AG09309 (cell line): ENCODE measurements at places on chromosomes 13 and 19.

GRCh38 chr19:49640113-49640898, at the start of gene RRAS:
TSS of gene RRAS (minus strand) at chr19:49640143. CDS start at chr19:49640098, 45 bp downstream.
- peak; percentile 100 for DNase-seq

GRCh38 chr13:79805317-79805716, 324.4 kb downstream of the NDFIP2 start:
- no peak for DNase-seq

- DNase-seq = no peak
Measured at GRCh38 chr19:58325311-58326022, 1.3 kb upstream of the ZSCAN22 start.

GRCh38 chr19:23439623-23440022, 44.4 kb upstream of the ZNF91 start:
- no peak for DNase-seq

GRCh38 chr19:5349041-5349440, 8.4 kb upstream of the PTPRS start:
- no peak for DNase-seq

- DNase-seq = no peak
Measured at GRCh38 chr13:41199526-41199925, 5.2 kb upstream of the KBTBD7 start.

DNA sequence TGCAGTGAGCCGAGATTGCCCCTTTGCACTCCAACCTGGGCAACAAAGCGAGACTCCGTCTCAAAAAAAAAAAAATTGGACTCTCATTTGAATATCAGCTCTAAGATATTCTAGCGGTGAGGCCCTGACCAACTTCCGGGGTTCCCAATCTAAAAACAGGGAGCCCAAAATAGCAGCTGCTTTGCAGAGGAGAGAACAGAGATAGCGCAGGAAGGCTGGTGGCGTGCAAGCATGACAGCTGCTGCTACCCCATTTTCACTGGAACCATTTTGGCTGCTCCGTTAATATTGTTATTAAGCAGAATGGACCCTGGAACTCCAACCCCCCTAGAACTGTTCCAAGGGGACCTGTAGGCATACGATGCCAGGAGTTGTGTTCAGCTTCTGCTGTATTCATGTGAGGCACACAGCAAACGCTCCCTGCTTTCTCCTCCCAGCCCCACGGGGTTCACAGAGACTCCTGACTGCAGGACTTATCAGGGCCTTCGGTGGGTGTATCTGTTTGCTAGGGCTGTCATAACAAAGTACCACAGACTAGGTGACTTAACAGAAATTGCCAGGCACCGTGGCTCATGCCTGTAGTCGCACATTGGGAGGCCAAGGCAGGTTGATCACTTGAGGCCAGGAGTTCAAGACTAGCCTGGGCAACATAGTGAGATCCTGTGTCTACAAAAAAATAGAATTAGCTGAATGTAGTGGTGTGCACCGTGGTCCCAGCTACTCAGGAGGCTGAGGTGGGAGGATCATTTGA, 11.5 kb downstream of the STXBP2 start:
- DNase-seq = no peak

DNA sequence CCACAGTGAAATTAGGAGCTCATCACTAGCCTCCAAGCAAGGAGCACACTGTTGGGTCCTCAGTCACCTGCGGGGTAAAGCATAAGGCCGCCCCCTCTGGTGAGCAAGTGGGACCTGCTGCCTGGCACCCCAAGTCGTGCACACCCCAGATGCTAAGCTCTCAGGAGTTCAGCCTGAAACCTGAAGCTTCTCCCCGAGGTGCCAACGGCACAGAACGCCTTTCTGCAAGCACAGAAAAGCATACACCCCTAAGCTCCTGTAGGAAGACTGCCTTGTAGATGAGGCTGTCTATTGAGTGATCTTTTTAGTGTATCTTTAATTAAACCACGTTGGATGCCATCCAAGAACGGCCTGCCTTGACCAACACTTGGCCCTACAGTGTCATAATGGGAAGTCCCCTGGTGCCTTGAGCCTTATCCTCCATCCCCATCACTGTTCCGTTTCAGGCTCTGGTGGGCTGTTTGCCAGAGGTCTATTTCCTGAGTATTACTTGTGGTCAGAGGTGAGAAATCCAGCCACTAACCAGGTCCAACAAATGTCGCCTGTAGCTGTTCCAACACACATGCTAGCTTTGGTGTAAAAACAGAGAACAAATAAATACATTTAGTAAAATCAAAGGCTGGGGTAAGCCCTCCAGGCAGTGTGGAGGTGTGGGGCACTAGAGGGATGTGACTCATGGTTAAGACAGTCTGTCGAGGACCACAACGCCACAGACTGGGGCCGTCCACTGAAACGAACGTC, 44.8 kb downstream of the C13orf42 start:
- DNase-seq = no peak

DNA sequence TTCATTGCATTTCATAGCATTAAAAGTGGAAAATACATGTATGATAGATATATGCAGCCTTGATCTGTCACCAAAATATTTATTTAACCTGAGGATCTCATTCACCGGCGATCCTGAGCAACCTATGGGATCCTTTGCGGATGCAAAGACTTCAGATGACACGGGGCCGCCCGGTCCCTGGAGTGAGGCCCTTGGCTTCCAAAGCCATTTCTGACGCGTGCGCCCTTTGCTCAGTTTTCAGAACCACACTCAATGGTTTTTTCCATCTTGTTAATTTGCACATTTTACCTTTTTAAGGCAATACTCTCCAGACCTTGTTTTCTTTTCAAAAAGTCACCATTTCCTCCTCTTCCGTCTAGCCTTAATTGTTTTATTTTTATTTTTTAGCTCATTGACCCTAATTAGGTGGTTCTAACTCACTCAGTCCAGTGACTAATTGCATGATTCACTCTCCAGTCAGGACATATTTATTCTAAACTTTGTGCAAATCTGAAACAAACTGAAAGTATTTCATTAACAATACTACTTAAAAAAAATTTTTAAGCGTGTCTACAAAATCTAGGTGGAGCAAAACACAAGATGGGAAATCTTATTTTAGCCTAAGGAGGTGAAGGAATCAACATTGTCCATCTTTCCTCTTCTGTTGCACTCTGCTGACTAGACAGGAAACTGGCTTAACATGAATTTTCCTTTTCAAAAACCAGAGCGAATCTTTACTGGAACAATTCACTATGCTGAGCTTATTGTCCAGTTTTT, 47.9 kb downstream of the COL4A1 start:
- DNase-seq = no peak

DNA sequence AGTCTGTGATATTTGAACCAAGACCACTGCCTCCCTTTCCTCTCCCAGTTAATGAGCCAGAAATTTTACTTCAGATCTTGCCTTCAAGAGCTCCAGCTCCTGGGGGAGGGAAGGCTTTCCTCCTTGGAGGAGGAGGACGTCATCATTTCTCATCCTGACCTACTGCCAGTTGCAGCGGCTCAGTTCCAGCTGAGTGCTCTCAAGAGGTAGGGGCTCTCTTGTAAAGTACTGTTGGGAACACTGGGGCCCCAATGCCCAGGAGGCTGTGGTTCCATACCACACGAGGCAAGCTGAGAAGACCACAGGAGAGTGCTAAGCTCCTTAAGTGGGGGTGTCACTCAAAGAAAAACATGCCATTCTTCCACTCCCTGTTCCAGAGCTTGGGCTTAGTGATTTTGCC, 36.2 kb downstream of the METTL21C start:
- no peak for DNase-seq

- no peak for DNase-seq
Measured at GRCh38 chr19:49097453-49098288, 12.4 kb downstream of the SNRNP70 start.

DNA sequence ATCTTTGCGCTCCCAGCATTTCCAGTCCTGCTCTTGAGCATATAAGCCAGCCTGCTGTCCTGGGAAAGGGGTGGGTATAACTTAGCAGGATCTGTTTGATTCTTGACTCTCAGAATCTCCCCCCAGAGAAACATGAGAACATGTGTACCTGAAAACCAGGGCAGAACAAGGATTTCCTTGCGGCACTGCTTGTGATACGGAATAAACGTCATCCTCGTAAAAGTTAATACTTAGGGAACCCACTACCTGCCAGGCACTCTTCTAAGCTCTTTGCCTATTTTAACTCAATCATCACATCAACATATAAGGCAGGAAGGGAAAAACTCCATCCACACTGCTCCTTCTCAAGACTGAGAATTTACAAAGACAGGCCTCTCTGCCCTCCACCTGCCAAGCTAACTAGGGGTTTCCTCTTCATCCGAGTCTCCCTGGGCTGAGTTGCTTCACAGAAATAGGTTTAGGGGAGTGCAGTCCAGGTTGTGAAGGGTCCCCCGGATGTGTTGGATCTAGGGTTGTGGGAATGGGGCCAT, 1.1 kb downstream of the ZNF653 start:
- no peak for DNase-seq
